ENCODE measurements at places on chromosomes 4 and X.

DNA sequence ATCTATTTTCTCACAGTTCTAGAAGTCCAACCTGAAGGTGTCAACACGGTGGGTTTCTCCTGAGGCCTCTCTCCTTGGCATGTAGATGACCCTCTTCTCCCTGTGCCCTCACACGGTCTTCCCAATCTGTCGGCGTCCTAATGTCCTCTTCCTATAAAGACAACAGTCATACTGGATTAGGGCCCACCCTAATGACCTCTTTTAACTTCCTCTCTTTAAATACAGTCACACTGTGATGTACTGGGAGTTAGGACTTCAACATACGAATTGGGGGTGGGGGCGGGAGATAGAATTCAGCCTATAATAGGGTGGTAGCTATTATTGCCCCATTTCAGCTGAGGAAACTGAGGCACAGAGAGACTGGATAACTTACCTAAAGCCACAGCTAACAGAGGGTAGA lies 70.2 kb downstream of the SMIM20 start:
- DNase-seq: no peak

- no peak for DNase-seq
Observed at GRCh38 chrX:11770320-11770719, 12.3 kb downstream of the MSL3 start.

DNA sequence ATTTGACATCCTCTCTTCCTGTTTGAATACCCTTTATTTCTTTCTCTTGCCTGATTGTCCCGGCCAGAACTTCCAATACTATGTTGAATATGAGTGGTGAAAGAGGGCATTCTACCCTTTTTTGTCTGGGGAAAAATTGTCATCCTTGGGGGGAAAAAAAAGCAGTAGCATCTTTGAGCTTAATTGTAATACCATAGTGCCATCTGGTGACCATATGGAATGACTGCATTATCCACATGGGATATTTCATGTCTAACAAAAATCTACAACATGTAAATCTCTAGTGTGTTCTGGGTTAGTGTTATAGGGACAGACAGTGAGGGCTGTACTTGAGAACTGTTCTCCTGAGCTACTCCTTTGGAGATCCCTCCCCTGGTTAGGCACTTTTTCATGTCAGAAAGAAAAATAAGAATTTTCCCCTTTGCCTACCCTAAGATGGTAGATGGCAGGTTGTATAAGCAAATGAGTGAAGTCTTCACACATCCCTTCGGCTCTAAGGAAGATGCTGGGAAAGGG lies 26.0 kb downstream of the CAPN6 start:
- DNase-seq: no peak

DNA sequence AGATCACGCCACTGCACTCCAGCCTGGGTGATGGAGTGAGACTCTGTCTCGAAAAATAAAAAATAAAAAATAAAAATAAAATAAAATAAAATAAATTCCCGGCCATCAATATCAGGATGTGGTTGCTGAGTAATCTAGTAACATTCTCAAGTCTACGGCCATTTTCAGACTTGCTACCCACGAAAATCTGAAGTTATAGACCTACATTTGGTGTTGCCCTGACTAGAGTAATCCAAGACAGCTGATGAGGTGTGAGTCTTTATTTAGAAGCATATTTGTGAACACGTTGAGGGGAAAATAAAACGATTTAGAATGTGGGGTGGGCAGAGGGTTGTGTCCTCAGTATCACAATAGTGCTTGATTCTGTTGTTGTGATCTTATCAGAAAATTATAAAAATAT lies 130.2 kb upstream of the MID1 start:
- DNase-seq: no peak

- DNase-seq: peak; percentile 46
Observed at GRCh38 chr4:173169428-173170181, 994 bp downstream of the GALNT7 start.

GRCh38 chr4:182400790-182401189 lies 157.6 kb downstream of the TENM3 start:
- DNase-seq: no peak

- DNase-seq: no peak
Observed at GRCh38 chr4:13523591-13524503, 20.5 kb downstream of the NKX3-2 start.

GRCh38 chr4:135548711-135549110 lies 1347.1 kb upstream of the PABPC4L start:
- no peak for DNase-seq

GRCh38 chr4:77711469-77711868 lies 105.8 kb downstream of the CXCL13 start:
- no peak for DNase-seq

- DNase-seq: no peak
Observed at GRCh38 chr4:19700992-19701391, 550.7 kb upstream of the SLIT2 start.

DNA sequence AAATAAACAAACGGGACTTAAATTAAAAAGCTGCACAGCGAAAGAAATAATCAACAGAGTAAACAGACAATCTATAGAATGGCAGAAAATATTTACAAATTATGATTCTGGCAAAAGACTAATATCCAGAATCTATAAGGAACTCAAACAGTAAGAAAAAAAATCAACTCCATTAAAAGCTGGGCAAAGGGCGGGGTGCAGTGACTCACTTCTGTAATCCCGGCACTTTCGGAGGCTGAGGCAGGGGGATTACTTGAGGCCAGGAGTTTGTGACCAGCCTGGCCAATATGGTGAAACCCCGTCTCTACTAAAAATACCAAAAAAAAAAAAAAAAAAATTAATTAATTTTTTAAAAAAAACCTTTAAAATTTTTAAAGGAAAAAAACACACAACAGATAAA lies 109.0 kb downstream of the ATP11C start:
- no peak for DNase-seq

DNA sequence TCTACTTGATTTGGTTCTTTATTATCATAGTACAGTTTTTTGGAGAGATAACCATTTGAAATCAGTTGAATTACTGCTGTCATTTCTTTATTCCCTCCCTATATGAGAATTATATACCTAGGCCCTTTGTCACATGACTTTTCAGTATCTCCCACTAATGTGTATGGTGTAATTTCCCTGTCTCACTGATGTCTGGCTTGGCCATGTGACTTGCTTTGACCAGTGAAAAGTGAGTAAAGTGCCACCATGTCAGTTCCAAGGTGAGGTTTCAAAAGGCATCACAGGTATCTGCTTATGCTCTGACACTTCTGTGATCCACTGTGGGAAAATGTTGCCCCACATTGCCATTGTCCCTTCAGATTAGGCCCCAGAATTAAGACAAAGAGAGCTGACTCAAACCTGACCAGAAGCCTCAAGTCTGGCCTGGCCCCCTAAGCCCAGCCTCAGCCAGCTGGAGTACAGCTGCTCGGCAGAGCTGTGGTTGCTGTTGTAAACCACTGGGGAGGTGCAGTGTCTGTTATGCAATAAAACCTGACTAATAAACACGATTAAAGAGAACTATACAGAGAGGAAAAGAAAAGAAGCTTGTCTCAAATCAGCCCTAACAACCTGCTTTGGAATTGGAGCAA lies 27.5 kb downstream of the SETD7 start:
- no peak for DNase-seq

GRCh38 chr4:7631288-7632014 lies 196.7 kb upstream of the PSAPL1 start:
- no peak for DNase-seq

DNA sequence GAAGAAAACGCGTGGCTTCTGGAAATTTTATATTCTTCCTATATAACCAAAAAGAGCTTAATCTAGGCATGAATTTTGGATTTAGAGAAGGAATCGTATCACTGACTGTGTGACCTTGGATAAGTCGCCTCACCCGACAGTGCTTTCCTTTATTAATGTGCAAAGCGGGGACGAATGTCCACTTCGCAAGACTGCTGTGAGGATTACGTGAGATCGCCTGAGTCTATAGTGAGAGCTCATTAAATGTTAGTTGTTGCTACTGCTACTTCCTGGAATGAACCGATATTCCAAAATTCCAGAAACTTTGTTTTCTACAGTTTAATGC lies 448 bp upstream of the TBC1D8B start:
- DNase-seq: no peak

DNA sequence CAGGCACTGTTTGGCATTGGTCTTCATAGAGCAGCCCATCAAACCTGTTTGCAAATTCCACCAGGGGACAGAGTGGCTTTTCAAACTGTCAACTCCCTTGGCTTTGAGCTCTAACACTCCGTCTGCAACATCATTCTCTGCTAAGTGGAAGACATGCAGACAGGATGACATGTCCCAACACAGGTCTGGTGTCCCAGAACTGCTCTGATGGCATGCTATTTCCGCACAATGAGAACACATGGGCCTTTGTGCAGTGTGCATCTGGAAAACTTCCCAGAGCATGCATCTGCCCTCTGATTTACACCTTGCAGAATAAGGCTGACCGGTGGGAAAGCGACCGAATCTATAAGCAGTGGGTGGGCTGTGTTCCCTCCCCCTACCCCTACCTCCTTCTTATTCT lies 212.8 kb upstream of the GYPA start:
- DNase-seq: no peak

GRCh38 chrX:30653415-30654131 lies at the start of gene GK:
Gene GK (plus strand): TSS chrX:30653423. CDS start chrX:30653538, 115 bp downstream.
- DNase-seq: peak; percentile 33

GRCh38 chrX:39661116-39661907 lies 436.4 kb downstream of the BCOR start:
- DNase-seq: no peak

Data from anterior cingulate cortex (tissue), 58 donors.